Gastrocnemius medialis (tissue), 4 donors: ENCODE measurements at places on chromosomes 2 and 18.

DNA sequence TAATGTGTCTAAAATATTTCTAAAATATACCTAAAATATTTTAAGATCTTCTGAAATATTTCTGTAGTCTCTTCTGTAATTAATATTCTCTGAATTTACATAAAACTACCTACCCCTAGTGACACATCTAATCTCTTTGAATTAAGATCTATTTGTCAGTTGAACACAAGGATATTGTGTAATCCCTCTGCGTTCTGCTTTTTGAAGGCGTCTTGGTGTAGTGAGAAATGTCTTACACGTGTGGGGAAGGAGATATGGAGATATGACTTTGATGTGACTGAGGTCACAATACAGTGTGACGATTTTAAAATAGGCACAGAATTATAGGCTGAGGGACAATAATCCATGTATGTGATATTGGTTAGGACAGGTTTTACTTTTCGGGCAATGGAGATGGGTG, 79.8 kb downstream of the DOK6 start:
- DNase-seq: no peak

- DNase-seq: peak; percentile 41
Measured at GRCh38 chr2:201978986-201979385, 54.7 kb upstream of the FZD7 start.

- no peak for DNase-seq
Measured at GRCh38 chr2:209985874-209986273, 16.6 kb upstream of the RPE start.

- DNase-seq: no peak
Measured at GRCh38 chr2:188949046-188949818, 24.9 kb upstream of the COL3A1 start.

GRCh38 chr2:12533337-12534005, 183.3 kb upstream of the TRIB2 start:
- no peak for DNase-seq

- DNase-seq: no peak
Measured at GRCh38 chr18:77166523-77166922, 33.9 kb upstream of the MBP start.

- no peak for DNase-seq
Measured at GRCh38 chr2:241659150-241659739, 21.8 kb downstream of the ATG4B start.

DNA sequence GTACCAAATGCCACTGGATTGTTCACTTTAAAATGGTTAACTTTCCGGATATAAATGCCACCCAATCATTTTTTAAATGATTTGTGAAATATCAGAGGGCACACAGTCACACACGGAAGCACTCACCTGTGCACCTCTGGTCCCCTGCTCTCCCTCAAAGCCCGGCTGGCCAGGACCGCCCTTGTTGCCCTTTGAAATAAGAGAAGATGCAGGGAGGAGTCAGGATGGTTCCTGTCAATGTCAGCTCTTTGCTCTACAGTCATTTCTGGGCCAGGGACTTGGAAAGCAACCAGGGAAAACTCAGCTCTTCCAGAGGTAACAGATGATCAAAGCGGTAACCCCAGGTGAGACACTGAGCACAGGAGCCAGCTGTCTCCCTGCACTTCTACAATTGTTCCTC, 60.7 kb downstream of the COL6A3 start:
- DNase-seq: no peak

DNA sequence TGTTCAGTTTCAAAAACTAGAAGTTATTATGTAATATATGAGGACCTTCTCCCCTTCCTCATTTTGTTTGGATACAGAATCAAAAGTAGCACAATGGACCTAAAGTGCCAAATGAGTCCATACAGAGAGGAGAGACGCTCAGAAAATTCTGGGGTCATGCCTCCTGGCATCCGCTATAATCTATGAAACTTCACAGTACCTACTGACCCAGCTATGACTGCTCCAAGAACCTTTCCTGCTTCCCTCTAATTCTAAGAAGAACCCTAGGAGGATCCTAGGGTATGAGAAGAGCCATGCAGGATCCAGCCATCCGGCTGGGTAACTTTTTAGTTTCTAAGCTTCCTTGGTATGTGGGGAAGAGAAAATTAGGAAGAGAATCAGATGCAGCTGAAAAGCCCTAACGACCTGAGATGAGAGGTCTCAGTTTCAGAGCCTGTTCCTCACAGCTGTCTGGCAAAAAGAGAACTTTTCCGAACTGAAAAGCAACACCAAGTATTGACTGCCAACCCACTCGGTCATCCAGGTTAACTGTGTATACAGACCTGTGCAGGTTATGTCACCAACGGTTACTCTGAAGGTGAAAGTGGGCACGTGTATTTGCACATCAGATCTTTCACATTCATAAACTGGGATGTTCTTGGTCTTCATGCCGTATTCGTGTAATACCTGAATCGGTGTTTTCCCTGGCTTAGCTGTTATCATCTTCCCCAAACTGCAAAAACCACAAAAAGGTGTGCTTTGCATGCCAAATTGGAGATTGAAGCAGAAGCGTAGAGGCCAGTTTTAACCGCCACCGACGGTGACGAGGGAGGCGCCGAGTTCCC, 1.1 kb downstream of the PRKRA start:
- DNase-seq: no peak

- no peak for DNase-seq
Measured at GRCh38 chr2:106012001-106012590, 182.0 kb downstream of the UXS1 start.

DNA sequence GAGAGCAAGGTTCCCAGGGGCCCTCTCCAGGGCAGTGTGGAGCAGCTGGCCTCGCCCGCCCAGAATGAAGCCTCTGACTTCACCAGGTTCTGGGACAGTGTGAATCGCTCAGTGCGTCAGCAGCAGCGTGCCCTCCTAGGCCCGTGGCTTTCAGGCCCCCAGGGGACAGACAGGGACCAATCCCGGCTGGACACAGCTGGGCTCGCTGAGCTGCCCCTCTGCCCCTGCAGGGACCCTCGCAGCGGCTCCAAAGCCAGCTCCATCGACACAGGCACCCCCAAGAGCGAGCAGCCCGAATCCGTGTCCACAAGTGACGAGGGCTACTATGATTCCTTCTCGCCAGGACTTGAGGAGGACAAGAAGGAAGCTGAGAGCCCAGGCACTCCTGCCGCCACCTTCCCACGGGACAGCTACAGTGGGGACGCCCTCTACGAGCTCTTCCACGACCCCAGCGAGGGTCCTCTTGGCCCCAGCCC, 7.6 kb downstream of the AMER3 start:
- DNase-seq: no peak

DNA sequence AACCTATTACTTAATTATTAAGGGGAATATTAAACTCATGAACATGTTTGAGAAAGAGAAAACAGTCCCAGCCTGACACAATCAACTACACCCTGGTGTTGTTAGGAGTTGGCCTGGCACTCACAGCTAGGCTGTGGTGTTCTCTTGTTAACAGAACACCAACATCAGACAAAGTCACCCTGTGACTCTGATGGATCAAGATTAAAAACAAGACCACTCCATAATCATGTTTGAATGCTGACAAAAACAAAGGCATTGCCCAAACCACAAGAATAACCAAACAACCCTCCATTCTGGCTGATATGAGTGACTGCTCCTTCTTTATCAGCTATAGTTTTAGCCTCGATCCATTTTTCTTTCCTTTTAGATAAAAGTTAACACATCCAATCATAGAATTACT, 3.0 kb downstream of the BOLL start:
- no peak for DNase-seq
